ENCODE measurements at places on chromosomes 12 and 14.

DNA sequence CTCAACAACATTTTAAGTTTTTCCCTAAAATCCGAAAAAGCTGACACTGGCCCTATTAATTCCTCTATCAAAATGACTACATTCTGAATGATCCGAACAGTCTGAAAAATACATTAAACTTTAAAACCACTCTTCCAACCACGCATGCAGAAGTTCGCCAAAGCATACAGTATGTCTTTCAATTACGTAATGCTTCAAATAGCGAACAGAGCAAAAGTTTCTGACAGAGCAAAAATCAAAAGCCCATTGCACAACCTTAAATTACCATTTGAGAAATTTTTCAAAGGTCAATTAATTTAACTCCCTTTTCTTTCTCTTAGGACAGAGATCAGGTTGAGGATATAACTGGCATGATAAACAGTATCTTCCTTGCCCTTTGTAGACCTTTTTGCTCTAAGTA is 33.2 kb downstream of the LRIG3 start:
- no peak for DNase-seq

DNA sequence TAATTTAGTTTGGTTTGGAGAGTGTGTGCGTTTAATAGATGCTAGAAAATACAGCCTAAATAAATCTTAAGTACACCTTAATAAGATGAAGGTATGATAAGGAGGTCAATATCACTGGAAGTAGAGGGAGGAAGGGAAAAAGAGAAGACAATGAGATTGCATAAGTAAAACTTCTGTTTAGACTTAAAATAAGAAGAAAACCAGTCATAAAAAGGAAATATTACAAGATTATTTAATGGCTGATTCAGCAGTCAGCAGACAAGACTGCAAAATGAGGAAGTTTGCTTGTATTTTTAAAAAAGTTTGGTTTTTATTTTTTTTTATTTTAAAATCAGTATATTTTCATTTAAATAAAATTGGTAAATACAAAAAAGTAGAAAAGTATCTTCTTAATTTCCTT is 3.2 kb downstream of the SLC38A6 start:
- DNase-seq = no peak

DNA sequence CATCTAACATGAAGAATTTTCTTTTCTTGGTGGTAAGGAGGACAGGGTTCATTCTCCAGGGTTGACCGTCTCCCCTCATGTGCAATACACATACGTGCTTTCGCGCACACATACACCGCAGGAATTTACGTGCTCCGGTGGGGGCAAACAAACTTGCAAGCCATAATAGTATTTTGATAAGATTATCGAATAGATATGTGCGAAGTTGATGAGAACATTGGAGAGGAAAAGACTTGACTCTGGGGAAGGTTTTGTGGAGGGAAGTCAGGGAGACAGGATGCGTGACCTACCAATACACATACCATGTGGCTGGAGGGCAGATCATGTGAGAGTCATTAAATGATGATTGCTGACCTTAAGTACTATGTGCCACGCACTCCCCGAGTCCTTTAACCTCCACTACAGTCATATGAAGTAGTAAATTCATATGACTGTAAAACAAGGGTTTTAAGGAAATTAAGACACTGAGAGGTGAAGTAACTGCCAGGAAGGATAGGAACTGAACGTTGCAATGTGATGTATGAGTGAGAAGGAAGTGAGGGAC is 921 bp downstream of the RAD51B start:
- DNase-seq = no peak

DNA sequence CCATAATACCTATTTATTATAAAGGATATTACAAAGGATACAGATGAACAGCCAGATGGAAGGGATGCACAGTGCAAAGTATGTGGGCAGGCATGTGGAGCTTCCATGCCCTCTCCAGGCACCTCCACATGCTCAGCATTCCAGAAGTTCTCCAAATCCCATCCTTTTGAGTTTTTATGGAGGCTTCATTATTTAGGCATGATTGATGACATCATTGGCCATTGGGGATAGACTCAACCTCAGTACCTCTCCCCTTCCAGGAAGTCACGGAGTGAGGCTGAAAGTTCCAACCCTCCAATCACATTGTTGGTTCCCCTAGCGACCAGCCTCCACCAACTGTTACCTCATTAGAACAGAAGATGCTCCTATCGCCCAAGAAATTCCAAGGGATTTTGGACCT is 156.4 kb downstream of the ATP23 start:
- no peak for DNase-seq

- no peak for DNase-seq
Measured at GRCh38 chr12:43406801-43407200, 145.2 kb downstream of the ADAMTS20 start.

GRCh38 chr12:49953961-49954846 is 3.7 kb downstream of the AQP2 start:
- no peak for DNase-seq

GRCh38 chr12:1130164-1130563 is 139.1 kb downstream of the ERC1 start:
- DNase-seq = no peak

DNA sequence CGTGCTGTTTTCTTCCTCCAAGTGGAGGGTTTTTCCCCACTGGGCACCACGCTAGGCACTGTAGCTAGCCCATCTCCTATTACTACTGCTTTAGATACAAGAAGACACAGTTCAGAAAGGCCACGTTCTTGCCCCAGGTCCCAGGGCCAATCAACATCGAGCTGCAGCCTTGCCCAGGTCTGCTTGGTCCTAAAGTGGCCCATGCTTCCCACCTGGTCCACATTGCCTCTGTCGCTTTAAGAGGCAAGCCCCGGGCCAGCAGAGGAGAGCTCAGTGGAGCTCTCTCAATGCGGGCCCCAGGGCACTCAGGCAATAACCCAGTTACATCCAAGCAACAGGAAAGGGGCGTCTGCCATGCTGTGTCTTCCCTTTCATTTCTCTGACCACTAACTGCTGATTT is 148.1 kb downstream of the CALM1 start:
- no peak for DNase-seq

DNA sequence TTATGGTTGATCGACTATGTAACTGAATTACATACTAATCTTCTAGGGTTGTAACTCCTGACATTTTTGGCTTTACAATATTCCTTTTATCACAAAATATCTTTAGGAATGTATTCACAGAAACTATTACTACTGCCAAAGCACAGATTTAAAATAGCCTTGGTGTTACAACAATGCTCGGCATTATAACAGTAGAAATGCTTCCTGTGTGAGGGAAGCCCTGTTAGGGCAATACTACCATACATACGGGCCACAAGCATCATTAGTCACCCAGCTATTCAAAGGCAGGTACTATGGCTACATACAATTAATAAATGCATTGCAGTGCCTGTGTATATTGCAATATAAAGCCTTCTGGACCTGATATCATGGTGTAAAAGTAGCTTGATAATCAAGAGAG is 517.8 kb downstream of the C12orf50 start:
- no peak for DNase-seq

DNA sequence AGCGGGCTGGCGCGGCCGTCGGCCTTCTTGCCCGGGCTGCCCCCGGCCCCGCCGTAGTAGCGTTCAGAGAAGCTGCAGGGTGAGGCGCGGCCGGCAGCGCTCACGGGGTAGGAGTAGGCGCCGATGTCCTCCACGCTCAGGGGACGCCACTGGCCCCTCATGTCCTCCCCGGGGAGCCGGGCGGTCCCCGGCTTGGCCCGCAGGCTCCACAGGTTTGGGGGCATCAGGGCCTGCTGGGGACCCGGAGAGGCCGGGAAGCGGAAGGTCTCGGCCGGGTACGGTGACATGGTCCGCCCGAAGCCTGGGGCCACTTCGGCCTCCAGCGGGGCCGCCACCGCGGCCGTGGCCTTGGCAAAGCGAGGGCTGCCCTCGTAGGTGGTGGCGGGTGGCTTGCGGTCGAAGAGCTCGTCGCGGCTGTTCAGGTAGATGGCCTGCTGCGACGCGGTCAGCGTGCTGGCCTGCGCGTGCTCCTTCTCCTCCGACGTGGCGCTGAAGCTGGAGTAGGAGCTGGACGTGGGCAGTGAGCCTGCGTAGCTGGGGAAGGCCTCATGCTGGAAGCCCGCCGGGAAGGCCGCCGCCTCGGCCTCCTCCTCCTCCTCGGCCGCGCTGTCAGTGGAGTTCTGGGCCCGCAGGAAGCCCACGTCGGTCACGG is 48.7 kb downstream of the BEGAIN start:
- no peak for DNase-seq

DNA sequence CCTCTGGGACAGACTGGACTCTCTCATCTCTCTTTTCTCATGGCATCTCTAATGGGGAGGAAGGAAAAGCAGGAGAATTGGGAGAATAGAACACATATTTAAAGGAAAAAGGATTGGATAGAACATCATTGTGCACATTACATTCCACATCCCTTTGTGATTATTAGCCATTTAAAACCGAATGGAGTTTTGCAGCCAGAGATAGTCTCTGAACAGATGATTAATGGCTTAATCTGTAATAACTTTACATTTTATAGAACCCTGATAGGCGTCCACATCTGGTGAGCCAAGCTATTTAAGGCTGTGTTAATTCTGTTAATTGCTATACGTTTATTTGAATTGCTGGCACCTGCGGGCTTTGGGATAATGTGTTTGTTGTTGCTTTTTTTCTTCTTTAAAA is 487.3 kb downstream of the NRXN3 start:
- no peak for DNase-seq

GRCh38 chr12:25670076-25671055 is 117.3 kb upstream of the LMNTD1 start:
- no peak for DNase-seq

GRCh38 chr12:54389607-54390175 is 5.2 kb upstream of the ZNF385A start:
- DNase-seq = no peak

DNA sequence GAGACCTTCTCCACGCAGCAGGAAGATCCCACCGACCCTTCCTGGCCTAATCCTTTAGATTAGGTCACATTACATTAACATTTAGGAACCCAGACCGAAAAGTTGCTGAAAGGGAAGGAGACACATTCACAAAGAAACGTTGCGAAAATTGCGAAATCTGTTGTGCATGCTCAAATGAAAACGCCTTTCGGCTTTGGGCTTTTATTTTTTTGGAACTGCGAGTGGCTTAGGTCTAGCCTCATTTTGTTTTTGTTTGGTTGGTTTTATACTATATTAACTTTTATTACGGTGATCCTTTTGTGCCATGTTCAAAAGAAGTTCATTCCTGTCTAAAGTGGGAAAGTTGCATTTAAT is 1.5 kb downstream of the MYF6 start:
- DNase-seq = no peak

GRCh38 chr12:49888461-49889151 is 15.1 kb downstream of the FAIM2 start:
- no peak for DNase-seq

- no peak for DNase-seq
Measured at GRCh38 chr12:25985316-25986175, 27.1 kb downstream of the RASSF8 start.

- DNase-seq = no peak
Measured at GRCh38 chr14:51513281-51513680, 138.4 kb upstream of the FRMD6 start.

DNA sequence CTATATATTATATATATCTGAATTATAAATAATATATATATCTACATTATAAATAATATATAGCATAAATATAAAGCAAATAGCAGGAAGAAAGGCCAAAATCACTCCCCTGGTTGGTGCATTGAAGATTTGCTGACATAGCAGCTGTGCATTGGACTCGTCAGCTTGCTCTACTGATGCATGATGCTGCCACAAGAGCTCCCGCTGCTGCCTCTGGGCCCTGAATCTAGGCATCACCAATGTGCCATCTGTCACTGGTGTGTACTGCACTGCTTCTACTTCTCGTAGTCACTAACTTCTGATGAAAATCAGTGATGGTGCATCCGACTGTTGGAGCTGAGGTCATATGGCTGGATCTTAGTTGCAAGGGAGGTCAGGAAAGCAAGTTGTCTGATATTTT is 205.0 kb downstream of the ADAMTS20 start:
- DNase-seq = no peak

DNA sequence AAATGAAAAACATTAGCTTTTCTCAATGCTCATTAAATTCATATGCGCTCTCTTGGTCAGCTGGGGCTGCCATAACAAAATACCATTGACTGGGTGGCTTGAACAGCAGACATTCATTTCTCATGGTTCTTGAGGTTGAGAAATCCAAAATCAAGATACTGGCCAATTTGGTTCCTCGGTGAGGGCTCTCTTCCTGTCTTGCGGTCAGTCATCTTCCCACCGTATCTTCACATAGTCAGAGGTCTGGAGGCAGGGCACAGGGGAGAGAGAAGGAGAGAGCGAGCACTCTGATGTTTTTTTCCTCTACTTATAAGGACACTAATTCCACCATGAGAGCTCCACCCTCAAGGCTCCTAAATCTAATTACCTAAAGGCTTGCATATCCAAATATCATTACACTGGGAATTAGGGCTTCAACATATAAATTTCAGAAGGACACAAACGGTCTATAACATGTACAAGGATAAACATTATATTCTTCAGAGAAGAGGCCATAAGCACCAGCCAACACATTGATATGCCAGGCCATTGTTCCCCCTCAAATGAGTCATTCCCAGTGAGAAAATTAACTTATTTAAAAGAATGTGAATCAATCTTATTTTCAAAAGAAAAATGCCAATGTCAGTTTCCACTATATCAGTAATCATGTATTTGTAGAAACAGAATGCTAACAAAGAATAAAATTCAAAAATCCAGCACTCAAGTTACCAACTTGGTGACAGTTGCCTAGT is 152.2 kb downstream of the BTG1 start:
- no peak for DNase-seq

DNA sequence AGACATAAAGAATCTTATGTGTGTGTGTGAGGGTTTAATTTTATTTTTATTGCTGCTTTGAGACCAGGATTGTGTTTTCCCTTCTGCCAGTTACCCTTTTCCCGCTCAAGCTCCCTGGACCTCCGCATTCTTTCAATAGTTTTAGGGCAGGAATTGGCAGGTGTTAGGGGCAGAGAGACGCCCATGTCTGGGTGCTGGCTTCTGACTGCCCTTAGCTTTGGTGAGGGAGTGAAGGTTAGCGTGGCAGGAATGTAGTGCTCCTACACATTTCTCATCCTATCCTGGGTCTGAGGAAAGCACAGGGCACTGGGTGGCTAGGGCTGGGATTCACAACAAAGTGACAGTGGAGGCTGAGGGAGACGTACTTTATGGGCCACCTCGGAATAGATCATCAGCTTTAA is 428.1 kb downstream of the ZFP36L1 start:
- DNase-seq = no peak

DNA sequence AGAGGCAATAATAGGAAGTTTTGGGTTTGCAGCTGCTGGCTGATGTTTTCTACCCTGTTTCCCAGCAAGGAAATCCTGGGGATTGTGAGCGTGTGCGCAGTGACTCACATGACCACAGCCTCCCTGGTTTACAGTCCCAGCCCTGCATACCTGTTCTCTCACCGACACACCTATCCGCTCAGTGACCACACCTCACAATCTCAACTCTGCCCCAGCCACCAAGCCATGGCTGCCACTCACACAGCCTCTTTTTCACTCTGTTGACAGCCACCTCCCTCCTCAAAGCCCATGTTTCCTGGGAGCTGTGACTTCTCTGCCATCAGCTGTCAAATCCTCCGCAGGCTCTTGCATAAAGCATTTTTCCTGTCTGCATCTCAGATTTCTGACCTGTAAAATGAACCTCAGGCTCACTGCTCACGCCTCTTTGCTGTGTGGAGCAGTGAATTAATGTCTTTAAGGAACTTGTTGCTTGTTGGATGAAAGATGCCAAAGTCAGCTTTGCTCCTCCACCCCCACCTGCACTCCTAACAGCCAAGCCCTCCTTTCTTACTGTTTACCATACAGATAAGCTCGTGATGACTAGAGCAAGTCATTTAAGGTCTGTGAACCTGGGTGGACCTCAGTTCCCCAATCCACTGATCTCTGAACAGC is 43.5 kb downstream of the B4GALNT3 start:
- no peak for DNase-seq

- DNase-seq = no peak
Measured at GRCh38 chr14:83017296-83017695, 1483.6 kb upstream of the SEL1L start.

GRCh38 chr14:103198131-103199105 is 75.2 kb downstream of the TNFAIP2 start:
- no peak for DNase-seq
